ENCODE measurements at places on chromosomes 2 and 18. TPM values are rescaled to one million over a fixed set of nuclear protein-coding genes. Genes with fewer than 3 reads are reported as not detected.

The TRIB2 gene
- 2.6 TPM for polyA plus RNA-seq

- no peak for DNase-seq
Measured at GRCh38 chr18:71371951-71372605, 1083.2 kb downstream of the SOCS6 start.

DNA sequence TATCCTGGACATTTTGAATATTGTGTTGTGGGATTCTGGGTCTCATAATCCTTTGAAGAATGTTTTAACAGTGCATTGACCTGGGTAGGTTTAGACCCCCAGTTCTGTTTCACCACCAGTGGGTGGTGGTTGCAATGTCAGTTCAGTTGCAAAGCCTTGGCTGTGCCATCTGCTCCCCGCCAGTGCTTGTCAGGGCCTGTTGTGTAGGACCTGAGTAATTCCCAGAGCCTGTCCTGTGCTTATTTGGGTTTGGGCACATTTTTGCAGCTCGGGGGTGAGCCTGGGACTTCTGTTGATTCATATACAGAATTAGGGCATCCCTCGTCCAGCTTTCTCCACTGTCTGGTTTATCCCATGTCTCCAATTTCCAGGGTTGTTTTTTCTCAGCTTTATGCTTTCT, 24.8 kb downstream of the ATP9B start:
- DNase-seq = no peak

The RAB27B gene
- 0.13 TPM for polyA plus RNA-seq

DNA sequence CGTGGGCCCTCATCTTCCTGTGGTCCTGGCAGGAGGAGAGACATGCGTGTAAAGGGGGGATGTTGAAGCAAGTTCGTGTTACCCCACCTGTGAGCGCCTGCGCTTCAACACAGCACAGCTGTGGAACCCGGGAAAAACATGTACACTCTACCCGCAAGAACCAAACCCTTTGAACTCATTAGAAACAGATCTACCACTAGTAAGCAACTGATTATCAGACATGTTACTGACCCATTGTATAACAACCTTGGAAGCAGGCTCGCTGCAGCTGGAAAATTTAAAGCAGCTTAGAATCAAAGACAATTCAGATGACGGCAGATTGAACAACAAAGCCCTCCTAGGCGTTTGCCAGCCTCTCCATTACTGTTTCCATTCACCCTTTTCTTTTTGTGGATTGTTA, 771.7 kb upstream of the SALL3 start:
- DNase-seq = no peak

- DNase-seq = peak; percentile 59
Measured at GRCh38 chr2:230589497-230590015, 123.1 kb upstream of the CAB39 start.

DNA sequence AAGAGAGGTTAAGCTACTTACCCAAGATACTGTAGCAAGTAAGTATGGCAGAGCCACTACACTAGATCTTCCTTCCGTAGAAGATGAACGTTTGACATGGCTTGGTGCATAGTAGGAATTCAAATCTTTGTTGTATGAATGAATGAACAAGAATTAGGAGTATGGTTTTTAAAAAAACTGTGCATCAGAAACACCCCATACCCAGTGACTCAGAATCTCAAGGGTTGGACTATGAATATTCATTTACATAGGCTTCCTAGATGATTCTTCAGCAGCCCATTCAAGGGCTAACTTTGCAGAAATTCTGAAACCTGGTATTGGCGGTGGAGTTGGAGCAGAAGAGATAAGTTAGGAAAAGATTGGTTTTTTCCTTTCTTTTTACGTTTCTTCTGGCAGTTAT, 5.4 kb downstream of the ACTR3 start:
- peak; percentile 58 for DNase-seq

The ZNF804A gene
- 3.7 TPM for polyA plus RNA-seq

The TRMT61B gene
- 10.2 TPM for polyA plus RNA-seq

GRCh38 chr2:181243319-181243718, 213.9 kb upstream of the ITGA4 start:
- no peak for DNase-seq

- peak; percentile 1 for DNase-seq
Measured at GRCh38 chr2:175251425-175252041, 70.0 kb upstream of the ATP5MC3 start.

DNA sequence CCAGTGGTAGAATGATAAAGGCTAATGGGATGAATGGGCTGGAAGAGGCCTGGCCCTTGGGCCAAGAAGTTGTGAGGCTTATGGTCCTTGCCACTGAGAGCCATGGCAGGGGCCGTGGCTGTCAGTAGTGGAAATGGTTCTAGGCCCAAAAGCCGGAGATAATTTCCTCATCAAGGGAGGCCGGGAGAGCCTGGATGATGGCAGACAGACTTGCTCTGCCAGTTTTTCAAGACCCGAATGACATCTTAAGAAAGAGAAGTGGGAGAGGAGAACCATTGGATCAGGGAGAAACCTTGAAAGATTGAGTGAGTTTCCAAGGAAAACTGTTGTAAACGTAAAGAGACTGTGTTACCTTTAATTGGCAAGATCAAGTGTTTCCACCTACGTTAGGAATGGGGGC, 46.3 kb upstream of the VPS54 start:
- no peak for DNase-seq

The PPP1R7 gene
- 102 TPM for polyA plus RNA-seq

- no peak for DNase-seq
Measured at GRCh38 chr2:1246239-1246638, 167.0 kb upstream of the TPO start.

DNA sequence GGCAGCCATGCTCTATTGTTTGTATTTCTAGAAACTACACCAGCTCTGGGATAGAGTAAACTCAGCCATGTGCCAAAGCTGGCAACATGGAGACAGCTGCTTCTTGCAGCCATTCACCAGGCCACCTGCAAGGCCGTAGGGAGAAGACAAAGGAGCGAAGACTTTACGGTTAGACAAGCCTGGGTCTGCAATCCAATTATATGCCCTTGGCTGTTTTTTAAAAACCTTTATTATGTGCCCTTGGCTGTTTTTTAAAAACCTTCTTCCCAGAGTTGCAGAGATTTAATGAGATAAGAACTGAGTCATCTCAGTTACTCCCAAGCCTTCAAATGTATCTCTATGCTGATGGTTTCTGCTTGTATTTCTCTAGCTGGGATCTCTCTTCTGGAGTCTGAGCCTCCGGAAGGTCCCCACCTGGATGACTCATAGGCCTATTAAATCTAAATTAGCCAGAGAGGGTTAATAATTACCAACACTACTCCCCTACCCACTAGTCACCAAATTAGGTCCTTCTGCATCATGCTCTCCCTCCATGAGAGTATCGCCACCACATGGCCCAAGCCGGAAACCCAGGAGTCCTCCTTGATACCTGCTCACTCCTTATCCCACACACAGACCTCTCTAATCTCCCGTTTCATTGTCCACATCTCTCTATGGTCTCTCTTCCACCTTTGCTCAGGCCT, 17.5 kb upstream of the DPP4 start:
- DNase-seq = no peak

The CXCR1 gene
- 0.44 TPM for polyA plus RNA-seq

- DNase-seq = no peak
Measured at GRCh38 chr18:74951165-74951760, 257.7 kb downstream of the PTGR3 start.

GRCh38 chr2:23589220-23589647, 204.3 kb downstream of the KLHL29 start:
- DNase-seq = no peak

Data from CD14-positive monocyte (primary cell).